ENCODE measurements at places on chromosomes 5 and 9.

DNA sequence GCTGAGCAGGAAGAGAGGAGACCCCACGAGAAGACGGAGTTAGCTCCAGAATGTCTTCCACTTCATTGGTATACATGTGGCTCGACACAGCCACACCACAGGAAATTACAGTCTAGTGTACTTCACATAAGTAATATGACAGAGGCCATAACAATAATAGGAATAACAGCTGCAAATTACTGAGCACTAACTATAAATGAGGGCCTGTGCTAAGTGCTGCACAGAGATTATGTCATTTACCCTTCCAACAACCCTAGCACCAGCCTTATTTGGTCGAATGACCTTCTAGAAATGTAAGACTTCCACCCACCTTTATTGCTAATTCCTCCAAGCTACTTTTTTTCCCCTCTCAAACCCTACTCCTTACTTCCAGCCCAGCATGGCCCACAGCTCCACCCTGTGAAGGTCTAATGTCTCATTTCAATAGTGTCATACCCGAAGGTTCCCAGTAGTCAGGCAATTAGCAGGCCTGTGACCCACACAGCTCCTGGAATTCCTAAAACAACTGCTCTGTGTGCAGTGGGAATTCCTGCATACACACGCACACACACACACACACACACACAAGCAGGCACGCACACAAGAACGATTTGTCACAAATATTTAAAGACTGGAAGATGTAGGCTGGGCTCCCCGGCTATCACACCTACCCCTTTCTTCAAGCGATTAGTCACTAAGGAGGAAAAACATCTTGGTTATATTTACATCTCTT, 134.5 kb downstream of the FRMD3 start:
- no peak for DNase-seq

- no peak for DNase-seq
Measured at GRCh38 chr9:35549441-35549840, 55.6 kb upstream of the TESK1 start.

- DNase-seq: no peak
Measured at GRCh38 chr5:95725071-95725820, 5.9 kb upstream of the RHOBTB3 start.

DNA sequence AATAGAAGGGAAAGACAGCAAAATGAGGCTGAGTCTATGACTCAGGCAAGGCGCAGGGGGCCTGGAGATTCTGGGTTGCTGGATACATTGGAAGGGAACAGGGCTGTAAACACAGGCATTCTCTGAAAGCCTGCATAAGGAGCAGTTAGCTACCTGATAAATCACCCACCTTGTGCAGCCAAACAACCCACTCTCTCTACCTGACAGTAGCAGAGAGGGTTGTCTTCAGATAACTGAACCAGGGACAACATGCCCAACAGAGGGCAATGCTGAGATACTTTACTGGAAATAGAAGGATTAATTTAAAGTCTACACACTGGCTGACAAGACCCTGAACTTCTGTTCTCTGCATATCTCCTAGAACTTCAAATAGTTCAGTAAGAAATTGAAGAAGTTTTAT, 161.6 kb downstream of the KCTD16 start:
- DNase-seq: no peak

- DNase-seq: no peak
Measured at GRCh38 chr9:108052431-108053080, 563.0 kb upstream of the KLF4 start.

GRCh38 chr5:147406636-147407035, 103.2 kb downstream of the DPYSL3 start:
- DNase-seq: no peak

- DNase-seq: no peak
Measured at GRCh38 chr5:114504560-114504959, 142.7 kb downstream of the KCNN2 start.

DNA sequence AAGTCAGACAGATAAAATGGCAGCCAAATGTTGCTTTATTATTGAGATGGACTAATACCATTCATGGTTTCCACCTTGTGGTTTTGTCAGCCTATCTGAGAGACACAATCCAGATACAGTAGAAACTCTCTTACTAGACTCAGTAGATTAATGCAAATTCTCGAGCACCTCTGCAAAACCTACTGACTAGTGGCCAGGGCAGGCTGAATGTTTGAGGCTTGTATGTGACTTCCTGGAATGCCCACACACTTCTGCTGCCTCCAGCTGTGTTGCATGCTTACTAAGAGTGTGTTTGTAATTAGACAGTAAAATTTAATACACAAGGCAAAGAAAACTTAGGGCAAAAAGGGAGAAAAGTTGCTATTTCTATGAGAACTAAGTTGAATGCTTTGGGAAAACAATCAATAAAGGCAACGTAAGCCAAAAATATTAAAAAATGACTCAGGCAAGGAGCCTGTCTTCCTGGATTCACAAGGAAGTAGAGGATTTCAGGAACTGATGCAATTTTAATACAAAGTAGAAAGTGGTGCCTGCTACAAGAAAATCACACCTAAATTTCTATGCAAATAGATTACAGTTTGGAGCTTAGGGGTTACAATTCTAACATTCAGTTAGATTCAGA, 30.2 kb upstream of the CCNG1 start:
- no peak for DNase-seq

All from stimulated activated CD8-positive, alpha-beta memory T cell treated with anti-CD3 and anti-CD28 coated beads, Interleukin-15, amount 100 ng/mL, for 24 hours (primary cell).